Activated T-helper 1 cell treated with anti-CD3 and anti-CD28 coated beads, Interleukin-12 subunit alpha, Interleukin-12 subunit beta, Interleukin-2, Interleukin-4 antibody, amounts not matched to agents 30 ng/mL and 10 ng/mL and 1 ng/mL, durations not matched to agents 14 hours and 24 hours and 36 hours (primary cell): ENCODE measurements at places on chromosomes 12 and 14. TPM values are rescaled to one million over a fixed set of nuclear protein-coding genes. Genes with fewer than 3 reads are reported as not detected.

DNA sequence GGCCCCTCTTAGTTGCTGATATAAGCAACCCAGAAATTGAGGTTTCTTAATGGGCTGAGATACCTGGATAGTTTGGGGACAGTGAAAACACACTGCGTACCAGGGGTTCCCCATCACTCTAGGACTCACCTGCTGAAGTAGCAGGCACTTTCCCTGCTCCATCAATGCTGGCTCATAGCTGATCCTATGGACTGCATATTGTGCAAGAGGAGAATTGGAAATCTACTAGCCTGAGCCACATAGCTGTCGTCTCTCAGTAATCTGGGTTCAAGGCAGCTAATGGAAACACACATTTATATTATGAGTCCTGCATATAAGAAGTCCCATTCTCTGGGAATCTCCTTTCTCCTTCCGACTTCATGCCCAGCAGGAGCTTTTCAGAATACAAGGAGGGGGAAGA lies 7.3 kb upstream of the DUSP6 start:
- H3K4me3 ChIP-seq = no peak overlapping the region
- no peak overlapping the region for H3K27ac ChIP-seq
- H3K4me1 ChIP-seq = peaks cover 25% of the 10 kb centered on the region
- no peak for DNase-seq

DNA sequence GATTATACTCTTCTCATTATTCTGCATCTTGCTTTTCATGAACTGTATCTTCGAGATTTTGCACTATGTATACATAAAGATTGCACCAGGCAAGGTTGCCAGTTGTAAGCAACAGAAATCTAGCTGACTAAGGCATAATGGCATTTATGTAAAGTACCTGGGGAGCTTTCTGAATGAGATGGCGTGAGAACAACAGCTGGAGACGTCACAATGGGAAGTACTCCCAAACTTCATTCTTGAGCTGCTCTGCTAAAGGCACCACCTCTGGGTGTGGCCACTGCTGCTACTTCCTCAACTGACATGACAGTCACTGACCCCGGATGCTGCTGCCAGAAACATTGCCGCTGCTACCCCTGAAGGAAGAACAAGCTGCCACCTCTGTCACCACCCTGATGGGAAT lies 220.7 kb downstream of the NOVA1 start:
- no peaks in the 10 kb centered on the region for H3K27me3 ChIP-seq
- no peak overlapping the region for H3K4me3 ChIP-seq
- H3K4me1 ChIP-seq = no peaks in the 10 kb centered on the region
- DNase-seq = no peak
- H3K36me3 ChIP-seq = no peaks in the 10 kb centered on the region

- peaks cover 2% of the 10 kb centered on the region for H3K27me3 ChIP-seq
- no peak for DNase-seq
- no peaks in the 10 kb centered on the region for H3K4me1 ChIP-seq
- H3K27ac ChIP-seq = no peak overlapping the region
- H3K4me3 ChIP-seq = no peak overlapping the region
Measured at GRCh38 chr12:19288603-19289244, 150.6 kb upstream of the AEBP2 start.

- no peak overlapping the region for H3K4me3 ChIP-seq
- peaks cover 12% of the 10 kb centered on the region for H3K27me3 ChIP-seq
- peak; percentile 11 for DNase-seq
- no peaks in the 10 kb centered on the region for H3K36me3 ChIP-seq
- no peak overlapping the region for H3K27ac ChIP-seq
Measured at GRCh38 chr12:102769323-102769916, 147.6 kb downstream of the PAH start.

DNA sequence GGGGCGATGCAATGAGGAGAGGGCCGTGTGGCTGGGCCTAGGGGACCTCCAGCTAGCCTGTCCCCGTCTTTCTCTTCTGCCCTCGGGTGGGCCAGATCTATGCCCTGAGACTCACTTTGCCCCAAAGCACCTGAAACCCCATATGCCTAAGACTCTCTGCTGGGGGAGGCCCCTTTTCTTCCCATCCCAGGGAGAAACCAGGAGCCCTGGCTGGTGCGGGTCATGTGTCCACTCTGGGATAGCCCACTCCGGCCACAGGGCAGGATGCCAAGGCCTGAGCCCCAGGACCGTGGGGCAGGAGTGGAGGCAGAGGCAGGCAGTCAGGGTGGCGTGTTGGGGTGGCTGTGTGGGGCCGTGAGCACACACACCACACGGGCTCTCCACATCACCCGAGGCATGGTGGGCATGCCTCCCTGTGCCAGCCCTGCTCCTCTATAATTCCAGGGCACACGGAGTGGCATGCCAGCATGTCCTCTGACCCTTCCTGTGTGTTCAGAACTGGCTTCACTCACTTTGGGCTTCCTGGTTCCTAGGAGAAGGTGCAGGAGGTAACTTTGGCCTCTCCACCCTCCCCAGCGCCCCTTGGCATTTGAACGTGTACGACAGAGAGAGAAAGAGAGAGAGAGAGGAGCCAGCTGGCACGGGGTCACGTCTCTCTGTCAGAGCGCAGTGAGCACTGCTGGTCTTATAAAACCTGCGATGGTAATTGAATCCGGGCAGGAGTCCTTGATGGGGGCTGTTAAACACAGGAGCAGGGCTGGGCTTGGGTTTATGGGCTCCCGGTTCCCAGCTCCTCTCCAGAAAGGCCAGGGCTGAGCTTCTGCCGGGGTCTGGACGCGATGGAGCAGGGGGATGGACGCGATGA lies 144.2 kb downstream of the KIF26A start:
- H3K4me3 ChIP-seq = no peak overlapping the region
- DNase-seq = no peak
- no peak overlapping the region for H3K27ac ChIP-seq
- H3K4me1 ChIP-seq = no peaks in the 10 kb centered on the region
- no peaks in the 10 kb centered on the region for H3K27me3 ChIP-seq

GRCh38 chr12:53532524-53533445 lies 25.5 kb upstream of the NPFF start:
- no peak for DNase-seq
- H3K4me1 ChIP-seq = no peaks in the 10 kb centered on the region
- H3K36me3 ChIP-seq = peaks cover 29% of the 10 kb centered on the region
- H3K27me3 ChIP-seq = no peaks in the 10 kb centered on the region

GRCh38 chr12:69905801-69906200 lies 80.8 kb downstream of the MYRFL start:
- H3K27me3 ChIP-seq = peaks cover 2% of the 10 kb centered on the region
- H3K36me3 ChIP-seq = no peaks in the 10 kb centered on the region
- no peaks in the 10 kb centered on the region for H3K4me1 ChIP-seq
- no peak overlapping the region for H3K4me3 ChIP-seq
- no peak for DNase-seq

GRCh38 chr12:103379670-103380069 lies 116.1 kb downstream of the C12orf42 start:
- H3K4me3 ChIP-seq = no peak overlapping the region
- H3K27me3 ChIP-seq = no peaks in the 10 kb centered on the region

GRCh38 chr12:143964-144649 lies 69.8 kb downstream of the SLC6A12 start:
- no peaks in the 10 kb centered on the region for H3K36me3 ChIP-seq
- no peaks in the 10 kb centered on the region for H3K4me1 ChIP-seq
- H3K27ac ChIP-seq = no peak overlapping the region
- peaks cover 16% of the 10 kb centered on the region for H3K27me3 ChIP-seq

OASL gene
- 2.4 and 3.1 TPM in 2 replicates for total RNA-seq

PRPH gene
- total RNA-seq = 0.20 TPM in 1 of 2 replicates, not detected in the other

ITGB7 gene
- total RNA-seq = 258 and 266 TPM in 2 replicates

RPL10L gene
- total RNA-seq = not detected in 2 replicates
